Astrocyte (in vitro differentiated cells and primary cell): ENCODE measurements at places on chromosomes 6 and 20. TPM values are rescaled to one million over a fixed set of nuclear protein-coding genes. Genes with fewer than 3 reads are reported as not detected.
A peak's percentile ranks its signal among the peaks of the same experiment; 100 is the strongest.

DNA sequence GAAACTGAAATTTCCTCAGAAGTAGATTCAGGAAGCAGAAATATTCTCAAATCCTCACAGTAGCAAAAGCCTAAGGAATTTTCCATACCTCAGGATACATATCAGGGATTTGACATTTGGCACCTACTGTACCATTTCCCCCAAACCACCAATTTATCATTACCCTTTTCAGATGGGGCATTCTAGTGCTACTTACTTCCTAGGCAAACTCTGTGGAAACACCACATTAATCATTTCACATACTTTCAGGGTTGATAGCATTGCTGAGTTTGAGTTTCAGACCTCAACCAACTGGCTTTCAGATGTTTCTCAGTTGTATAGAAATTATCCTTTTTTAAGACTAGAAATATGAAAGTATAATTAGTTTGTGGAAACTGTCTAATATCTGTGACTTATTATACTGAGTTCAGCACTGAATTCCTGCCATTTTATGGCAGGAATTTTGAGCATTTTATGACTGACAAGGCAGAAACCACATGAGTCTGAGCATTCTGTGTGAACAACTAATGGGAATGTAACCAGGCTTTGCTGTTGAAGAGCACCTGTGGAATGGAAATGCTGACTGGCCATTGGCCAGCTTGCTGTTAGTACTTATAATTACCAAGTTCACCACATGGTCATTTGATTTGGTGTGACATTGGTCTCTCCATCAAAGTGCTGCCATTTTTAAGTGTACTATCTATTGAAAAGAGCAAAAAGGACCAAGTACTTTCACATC lies 35.1 kb upstream of the IRAK1BP1 start:
- DNase-seq: peak; percentile 83

- no peak for DNase-seq
Observed at GRCh38 chr6:144285548-144285797, 338 bp downstream of the UTRN start.

PRL gene
- not detected in 2 replicates for total RNA-seq

HLA-DRA gene
- total RNA-seq: not detected in 2 replicates

DNA sequence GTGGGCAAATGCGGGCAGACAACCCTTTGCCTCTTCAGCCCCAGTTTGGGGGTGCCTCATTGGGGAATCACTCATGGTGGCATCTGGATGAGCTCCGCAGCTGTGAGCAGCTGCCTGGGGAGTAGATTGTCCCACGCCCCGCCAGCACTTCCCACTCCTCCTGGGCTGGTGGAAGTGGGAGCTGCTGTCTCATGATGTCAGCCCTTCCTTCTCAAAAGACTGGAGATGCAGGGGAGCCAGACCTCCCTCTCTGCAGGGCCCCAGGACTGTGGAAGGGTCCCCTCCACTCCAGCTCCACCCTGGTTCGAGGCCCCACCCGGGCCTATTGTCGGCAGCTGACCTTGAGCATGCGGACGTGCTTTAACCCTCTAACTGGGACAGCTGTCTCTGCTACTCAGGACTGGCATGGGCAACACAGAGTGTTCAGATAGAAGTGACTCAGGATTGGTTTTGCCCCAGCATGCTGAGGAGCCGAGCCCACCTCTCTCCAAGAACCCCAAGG lies 2.0 kb downstream of the UNC93A start:
- DNase-seq: no peak

- DNase-seq: no peak
Observed at GRCh38 chr6:5776706-5777390, 229.9 kb downstream of the NRN1 start.

PLN gene
- total RNA-seq: 0.43 TPM in 1 of 2 replicates, not detected in the other

CLIC5 gene
- total RNA-seq: 0.14 and 0.32 TPM in 2 replicates

GRCh38 chr6:37845930-37846329 lies 26.4 kb downstream of the ZFAND3 start:
- no peak for DNase-seq

GRCh38 chr20:45041464-45042337 lies 59.2 kb downstream of the KCNS1 start:
- peak; percentile 52 for DNase-seq

ZNF311 gene
- 1.2 and 1.7 TPM in 2 replicates for total RNA-seq

DNA sequence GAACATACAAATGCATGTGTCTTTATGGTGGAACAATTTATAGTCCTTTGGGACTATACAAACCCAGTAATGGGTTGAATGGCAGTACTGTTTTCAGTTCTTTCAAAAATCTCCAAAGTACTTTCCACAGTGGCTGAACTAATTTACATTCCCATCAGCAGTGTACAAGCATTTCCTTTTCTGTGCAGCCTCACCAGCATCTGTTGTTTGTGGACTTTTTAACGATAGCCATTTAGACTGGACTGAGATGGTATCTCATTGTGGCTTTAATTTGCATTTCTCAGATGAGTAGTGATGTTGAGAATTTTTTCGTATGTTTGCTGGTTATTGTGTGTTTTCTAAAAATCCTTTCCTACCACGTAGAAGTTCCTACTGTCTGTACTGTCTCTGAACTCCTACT lies 327.2 kb upstream of the ZFP64 start:
- DNase-seq: peak; percentile 32
